H4 (cell line): ENCODE measurements at places on chromosomes 16 and 17. TPM values are rescaled to one million over a fixed set of nuclear protein-coding genes. Genes with fewer than 3 reads are reported as not detected.

DNA sequence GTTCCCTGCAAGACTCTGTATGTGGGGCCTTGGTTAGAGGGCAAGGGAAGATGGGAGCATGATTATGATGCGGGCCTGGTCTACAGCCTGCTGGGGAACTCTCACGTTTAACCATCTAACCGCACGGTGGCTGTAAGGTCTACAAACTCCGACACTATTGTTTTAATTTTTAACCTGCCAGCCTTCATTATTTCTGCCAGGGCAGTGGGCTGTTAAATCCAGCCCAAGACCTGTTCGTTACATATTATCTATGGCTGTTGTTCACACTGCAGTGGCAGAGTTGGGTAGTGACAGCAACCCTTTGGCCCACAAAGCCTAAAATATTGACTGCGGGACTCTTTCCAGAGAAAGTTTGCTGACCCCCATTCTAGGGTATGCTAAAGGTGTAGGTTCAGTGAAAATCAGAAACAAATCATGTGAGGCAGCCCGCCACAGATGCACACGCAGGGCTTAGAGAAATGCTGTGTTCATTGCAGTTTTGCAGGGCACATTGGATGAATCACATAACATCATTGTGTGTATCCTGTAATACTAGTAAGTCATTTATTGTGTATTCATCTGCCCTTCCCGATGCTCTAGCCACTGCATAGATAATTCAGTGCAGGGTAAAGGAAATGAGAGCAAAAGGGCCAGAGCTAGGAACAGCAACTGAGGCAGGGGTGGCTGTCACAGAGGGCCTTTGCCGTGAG lies 14.3 kb downstream of the SNX29 start:
- no peak for DNase-seq

GRCh38 chr16:71367241-71367976 lies 8.9 kb downstream of the CALB2 start:
- DNase-seq, result peak; percentile 57

Gene TEX14
- 0.06 TPM in 1 of 2 replicates, not detected in the other for total RNA-seq

Gene SPPL2C
- not detected in 2 replicates for total RNA-seq

Gene PARD6A
- total RNA-seq, result not detected in 2 replicates

GRCh38 chr17:15945527-15946191 lies 729 bp downstream of the ADORA2B start:
- peak; percentile 1 for DNase-seq

Gene ANKRD40CL
- total RNA-seq, result not detected in 2 replicates

- no peak for DNase-seq
These were observed 192.8 kb downstream of the BANP start for GRCh38 chr16:88144028-88144511.

- DNase-seq, result no peak
These were observed 38.2 kb upstream of the ICAM2 start for GRCh38 chr17:64058621-64059020.

Gene TMC7
- 0.77 and 1.5 TPM in 2 replicates for total RNA-seq

DNA sequence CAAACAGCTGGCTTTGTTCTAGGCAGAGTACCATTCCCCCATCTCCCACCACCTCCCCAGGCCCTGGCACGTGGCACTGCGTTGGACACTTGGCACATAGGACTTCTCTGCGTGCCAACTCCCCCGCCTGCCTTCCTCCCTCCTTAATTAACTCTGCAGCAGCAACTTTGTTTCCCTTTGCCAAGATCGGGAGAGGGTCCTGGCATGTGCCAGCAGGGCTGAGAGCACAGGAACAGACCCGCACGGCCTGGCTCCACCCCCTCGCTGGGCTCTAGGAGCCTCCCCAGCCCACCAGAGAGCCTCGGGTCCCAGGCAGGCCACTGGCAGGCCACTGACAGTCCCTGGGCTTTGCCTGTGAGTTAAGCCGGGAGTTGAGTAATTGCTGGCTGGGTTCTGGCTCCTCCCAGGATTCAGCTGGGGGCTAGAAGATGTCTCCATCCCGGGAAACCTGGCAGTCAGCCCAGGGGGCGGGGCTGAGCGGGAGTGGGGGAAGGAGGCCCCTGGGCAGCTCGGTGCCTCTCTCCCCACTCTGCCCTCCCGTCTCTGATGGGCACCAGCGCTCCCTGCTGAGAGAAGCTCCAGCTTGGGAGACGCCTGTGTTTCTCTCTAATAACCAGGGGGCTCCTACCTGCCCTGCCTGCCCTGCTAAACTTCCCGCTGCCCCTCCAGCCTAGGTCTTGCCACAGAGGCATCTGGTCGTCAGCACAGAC lies 224.0 kb upstream of the TNRC6C start:
- peak; percentile 83 for DNase-seq

Gene ATP2A3
- 0.04 TPM in 1 of 2 replicates, not detected in the other for total RNA-seq

Gene ADAD2
- total RNA-seq, result not detected in 2 replicates

Gene KRT14
- not detected in 2 replicates for total RNA-seq

Gene PPL
- total RNA-seq, result 0.10 and 0.18 TPM in 2 replicates

GRCh38 chr16:3999479-4000325 lies 116.5 kb downstream of the ADCY9 start:
- peak; percentile 36 for DNase-seq

Gene HASPIN
- 8.5 and 9.4 TPM in 2 replicates for total RNA-seq

DNA sequence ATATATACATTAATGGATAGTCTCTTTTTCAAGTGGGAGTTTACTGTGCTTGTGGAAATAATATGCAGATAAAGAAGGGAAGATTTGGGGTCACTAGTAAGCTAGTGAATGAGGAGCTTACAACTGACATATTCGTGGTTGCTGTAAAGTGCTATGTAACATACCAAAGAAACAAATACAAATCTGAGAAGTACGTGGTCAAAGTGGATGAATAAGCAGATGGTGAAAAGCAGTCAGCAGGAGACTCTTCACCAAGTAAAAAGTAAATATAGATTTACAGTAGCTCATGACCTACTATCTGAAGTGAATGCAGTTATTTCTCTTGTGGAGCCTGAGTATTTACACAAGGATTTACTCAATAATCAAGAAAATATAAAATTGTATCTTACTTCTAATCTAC lies 136.6 kb upstream of the ELAC2 start:
- DNase-seq, result no peak

- DNase-seq, result no peak
These were observed 94.5 kb downstream of the PCTP start for GRCh38 chr17:55845385-55845784.

DNA sequence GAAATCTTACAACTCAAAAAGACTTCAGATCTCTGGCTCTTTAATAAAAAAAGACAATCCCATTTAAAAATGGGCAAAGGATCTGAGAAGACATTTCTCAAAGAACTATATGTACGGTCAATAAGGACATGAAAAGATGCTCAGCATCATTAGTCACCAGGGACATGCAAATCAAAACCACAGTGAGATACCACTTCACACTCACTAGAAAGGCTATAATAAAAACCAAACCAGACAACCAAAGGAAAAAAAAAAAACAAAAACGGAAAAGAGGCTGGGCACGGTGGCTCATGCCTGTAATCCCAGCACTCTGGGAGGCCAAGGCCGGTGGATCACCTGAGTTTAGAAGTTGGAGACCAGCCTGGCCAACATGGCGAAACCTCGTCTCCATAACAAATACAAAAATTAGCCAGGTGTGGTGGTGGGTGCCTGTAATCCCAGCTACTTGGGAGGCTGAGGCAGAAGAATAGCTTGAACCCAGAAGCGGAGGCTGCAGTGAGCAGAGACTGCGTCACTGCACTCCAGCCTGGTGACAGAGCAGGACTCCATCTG lies 1.7 kb upstream of the NPIPB7 start:
- no peak for DNase-seq

DNA sequence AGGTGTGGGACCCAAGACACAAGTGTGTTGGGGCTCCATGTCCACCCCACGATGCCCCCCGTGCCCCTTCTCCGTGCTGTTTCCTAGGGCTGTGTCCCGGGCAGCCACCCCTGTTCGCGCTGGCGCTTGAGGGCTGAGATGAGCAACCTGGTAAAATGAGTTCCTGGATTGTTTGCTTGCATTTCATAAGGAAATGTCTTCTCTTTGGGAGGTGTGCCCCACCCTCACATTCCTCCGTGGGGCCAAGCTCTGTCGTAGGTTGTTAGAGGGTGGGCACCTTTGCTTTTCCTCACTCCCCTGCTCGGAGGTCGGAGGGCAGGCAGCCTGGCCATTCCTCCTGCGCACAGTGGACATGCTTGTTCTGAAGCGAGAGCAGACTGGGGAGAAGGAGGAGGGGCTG lies 171.3 kb upstream of the CHMP6 start:
- DNase-seq, result no peak

Gene USB1
- total RNA-seq, result 28.6 and 30.5 TPM in 2 replicates

Gene DRC7
- total RNA-seq, result 0.02 TPM in 1 of 2 replicates, not detected in the other
